Aorta (tissue), 5 donors: ENCODE measurements at places on chromosomes 12 and 14.

- DNase-seq, result no peak
- no peak overlapping the region for H3K27ac ChIP-seq
- H3K27me3 ChIP-seq, result no peaks in the 10 kb centered on the region
- H3K4me1 ChIP-seq, result no peaks in the 10 kb centered on the region
Measured at GRCh38 chr12:24860546-24860945, 88.4 kb downstream of the BCAT1 start.

DNA sequence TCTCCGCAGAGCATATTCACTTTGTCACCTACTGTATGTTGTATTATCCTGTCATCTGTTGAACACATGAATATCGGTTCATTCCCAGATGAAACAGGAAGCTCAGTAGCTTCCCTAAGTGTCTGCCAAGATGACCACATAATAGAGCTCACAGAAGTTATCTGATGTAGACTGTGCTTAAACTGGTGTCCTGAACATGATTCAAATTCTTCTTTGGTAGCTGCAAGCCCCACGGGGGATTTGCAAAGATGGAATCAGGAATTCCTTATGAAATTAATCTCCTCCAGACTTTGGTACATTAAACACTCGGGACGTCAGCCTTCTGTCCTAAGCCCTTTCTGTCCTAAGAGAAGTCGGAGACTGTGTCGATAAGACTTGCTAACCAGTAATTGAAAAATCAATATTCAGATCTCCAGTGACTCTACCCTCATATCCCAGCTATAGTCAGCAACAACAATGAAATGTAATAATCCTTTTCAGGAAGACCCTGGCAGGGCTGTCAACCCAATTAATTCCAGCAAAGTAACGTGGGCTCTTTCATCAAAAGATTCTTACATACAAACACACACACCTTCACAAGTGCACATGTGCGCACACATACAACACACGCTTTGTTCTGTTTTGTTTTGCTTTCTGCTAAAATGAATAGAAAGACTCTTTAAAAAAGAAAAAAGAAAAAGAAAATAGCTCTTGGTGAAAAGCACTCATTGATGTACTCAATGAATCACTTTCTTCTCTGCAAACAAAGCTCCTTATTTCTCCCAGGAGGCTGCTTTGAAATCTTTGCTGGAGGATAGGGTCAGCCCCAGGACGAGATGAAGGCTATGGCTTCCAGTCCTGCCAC lies 127.2 kb downstream of the RIMBP2 start:
- no peaks in the 10 kb centered on the region for H3K27me3 ChIP-seq
- H3K36me3 ChIP-seq, result no peaks in the 10 kb centered on the region
- no peak overlapping the region for H3K4me3 ChIP-seq
- no peaks in the 10 kb centered on the region for H3K4me1 ChIP-seq

GRCh38 chr12:76242813-76243550 lies 105.2 kb downstream of the BBS10 start:
- H3K27ac ChIP-seq, result no peak overlapping the region
- H3K27me3 ChIP-seq, result no peaks in the 10 kb centered on the region
- H3K4me3 ChIP-seq, result no peak overlapping the region

- no peaks in the 10 kb centered on the region for H3K36me3 ChIP-seq
- no peak overlapping the region for H3K27ac ChIP-seq
- no peak for DNase-seq
- no peaks in the 10 kb centered on the region for H3K27me3 ChIP-seq
Measured at GRCh38 chr12:89180496-89180895, 171.8 kb downstream of the DUSP6 start.

GRCh38 chr12:94812345-94812744 lies 162.0 kb upstream of the TMCC3 start:
- DNase-seq, result no peak
- H3K27ac ChIP-seq, result no peak overlapping the region
- H3K4me3 ChIP-seq, result no peak overlapping the region
- no peaks in the 10 kb centered on the region for H3K27me3 ChIP-seq
- no peaks in the 10 kb centered on the region for H3K36me3 ChIP-seq

DNA sequence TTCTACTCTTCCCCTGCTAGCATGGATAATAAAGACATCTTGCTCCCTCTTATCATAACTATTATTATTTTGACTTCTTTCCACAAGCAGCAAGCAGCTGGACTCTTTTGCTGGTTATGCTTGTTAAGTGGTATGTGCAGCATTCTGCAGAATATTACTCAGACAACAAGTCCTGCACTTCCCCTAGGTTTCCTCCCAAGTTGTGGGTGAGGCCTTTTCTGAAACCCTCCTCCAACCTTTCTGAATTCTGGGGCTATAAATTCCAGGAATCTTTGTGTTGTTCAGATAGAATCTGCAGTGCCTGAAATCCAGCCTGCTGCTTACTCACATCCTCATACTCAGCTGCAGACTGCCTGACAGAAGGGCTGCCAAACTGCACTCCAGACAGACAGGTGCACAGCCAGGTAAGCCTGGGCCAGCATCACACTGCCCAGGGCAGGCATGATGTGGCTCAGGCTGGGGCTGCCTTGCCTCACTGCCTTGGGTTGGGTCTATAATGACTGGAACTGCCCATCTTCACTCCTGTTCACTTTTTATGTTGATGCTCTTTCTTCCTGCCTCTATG lies 6.2 kb upstream of the DHRS2 start:
- H3K4me1 ChIP-seq, result no peaks in the 10 kb centered on the region
- no peak overlapping the region for H3K4me3 ChIP-seq
- no peaks in the 10 kb centered on the region for H3K36me3 ChIP-seq
- no peak overlapping the region for H3K27ac ChIP-seq
- H3K27me3 ChIP-seq, result no peaks in the 10 kb centered on the region

DNA sequence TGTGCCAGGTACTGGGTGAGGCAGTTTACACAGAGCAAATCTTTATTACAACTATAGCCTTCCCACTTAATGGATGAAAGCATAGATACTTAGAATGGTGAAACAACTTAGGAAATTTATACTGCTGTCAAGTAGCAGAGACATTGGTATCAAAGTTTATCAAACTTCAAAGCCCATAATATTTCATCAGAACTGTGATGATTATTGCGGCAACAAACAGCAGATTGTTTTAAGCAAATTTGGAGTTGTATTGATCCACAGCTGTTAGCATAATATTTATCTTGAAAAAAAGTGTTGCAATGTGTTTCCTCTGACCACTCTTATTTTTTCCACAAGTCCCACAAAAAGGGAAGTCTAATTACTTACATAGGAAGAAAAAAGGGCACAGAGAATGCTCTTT lies 2.0 kb upstream of the SLCO1B3 start:
- H3K36me3 ChIP-seq, result no peaks in the 10 kb centered on the region
- H3K27ac ChIP-seq, result no peak overlapping the region
- no peak overlapping the region for H3K4me3 ChIP-seq
- H3K27me3 ChIP-seq, result no peaks in the 10 kb centered on the region
- DNase-seq, result no peak
- H3K4me1 ChIP-seq, result no peaks in the 10 kb centered on the region

GRCh38 chr12:45644541-45644940 lies 85.0 kb upstream of the ARID2 start:
- no peak for DNase-seq
- H3K27me3 ChIP-seq, result no peaks in the 10 kb centered on the region
- H3K36me3 ChIP-seq, result no peaks in the 10 kb centered on the region
- no peak overlapping the region for H3K27ac ChIP-seq

- DNase-seq, result no peak
- H3K27me3 ChIP-seq, result no peaks in the 10 kb centered on the region
- H3K36me3 ChIP-seq, result no peaks in the 10 kb centered on the region
- no peak overlapping the region for H3K4me3 ChIP-seq
- H3K4me1 ChIP-seq, result no peaks in the 10 kb centered on the region
Measured at GRCh38 chr14:51967521-51967920, 21.8 kb upstream of the RTRAF start.

DNA sequence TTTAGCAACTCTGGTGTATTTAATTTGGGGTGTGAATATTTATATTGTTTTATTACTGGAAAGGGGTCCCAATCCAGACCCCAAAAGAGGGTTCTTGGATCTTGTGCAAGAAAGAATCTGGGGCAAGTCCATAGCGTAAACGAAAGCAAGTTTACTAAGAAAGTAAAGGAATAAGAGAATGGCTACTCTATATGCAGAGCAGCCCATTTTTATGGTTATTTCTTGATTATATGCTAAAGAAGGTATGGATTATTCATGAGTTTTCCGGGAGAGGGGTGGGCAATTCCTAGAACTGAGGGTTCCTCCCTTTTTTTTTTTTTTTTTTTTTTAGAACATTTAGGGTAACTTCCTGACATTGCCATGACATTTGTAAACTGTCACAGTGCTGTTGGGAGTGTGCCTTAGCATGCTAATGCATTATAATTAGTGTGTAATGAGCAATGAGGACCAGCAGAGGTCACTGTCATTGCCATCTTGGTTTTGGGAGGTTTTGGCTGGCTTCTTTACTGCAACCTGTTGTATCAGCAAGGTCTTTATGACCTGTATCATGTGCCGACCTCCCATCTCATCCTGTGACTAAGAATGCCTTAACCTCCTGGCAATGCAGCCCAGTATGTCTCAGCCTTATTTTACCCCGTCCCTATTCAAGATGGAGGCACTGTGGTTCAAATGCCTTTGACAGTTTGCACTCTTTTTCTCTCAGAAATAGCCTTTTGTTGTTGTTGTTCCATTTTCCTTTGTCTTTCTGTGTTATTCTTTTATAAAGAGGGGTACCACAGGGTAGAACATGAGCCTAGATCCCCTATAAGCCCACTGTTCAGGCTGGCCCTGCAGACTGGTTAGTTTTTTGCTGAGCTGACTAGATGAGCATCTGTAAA lies 75.5 kb upstream of the DCD start:
- H3K36me3 ChIP-seq, result no peaks in the 10 kb centered on the region
- no peak for DNase-seq
- no peak overlapping the region for H3K4me3 ChIP-seq
- no peak overlapping the region for H3K27ac ChIP-seq
